ENCODE measurements at places on chromosomes 12 and 14.

DNA sequence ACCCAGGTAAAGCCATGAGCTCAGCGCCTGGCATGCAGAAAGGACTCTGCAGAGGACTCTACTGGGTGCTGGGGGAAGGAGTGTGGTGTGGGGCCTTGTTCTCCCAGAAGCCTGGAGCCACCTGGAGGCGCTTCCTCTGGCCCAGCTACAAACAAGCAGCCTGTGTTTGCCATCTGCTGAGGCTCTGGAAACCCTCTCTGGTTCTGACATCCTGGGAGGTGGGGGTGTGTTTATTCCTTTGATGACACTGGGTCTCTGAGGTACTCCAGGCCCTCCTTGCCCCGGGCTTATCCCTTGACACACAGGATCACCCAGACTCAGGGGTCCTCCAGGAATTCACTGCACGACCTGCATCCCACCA lies 44.9 kb downstream of the RNF34 start:
- no peak for DNase-seq

GRCh38 chr12:75909714-75910656 lies 121.6 kb downstream of the PHLDA1 start:
- no peak for DNase-seq

DNA sequence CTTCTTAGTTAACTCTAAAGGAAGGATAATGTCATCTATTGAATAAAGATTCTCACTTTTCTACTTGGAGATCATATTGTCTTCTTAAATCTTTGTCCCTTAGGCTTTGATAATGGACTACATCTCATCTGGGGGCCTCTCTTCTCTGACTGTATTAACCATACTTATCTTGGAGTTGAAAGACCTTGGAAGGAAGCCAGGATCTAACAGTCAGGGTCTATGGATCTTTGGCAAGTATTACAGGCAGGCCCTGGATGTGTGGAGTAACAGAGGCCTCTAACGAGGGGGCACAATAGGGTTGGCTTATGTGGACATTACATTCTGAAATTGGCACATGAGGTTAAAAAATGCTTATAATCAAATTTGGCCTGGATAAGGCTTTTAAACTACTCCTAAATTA lies 513.8 kb downstream of the NRXN3 start:
- no peak for DNase-seq

GRCh38 chr12:3332188-3332587 lies 158.8 kb upstream of the PRMT8 start:
- DNase-seq = no peak

- no peak for DNase-seq
Measured at GRCh38 chr14:95299271-95299670, 20.4 kb downstream of the CLMN start.

GRCh38 chr12:90514325-90514724 lies 440.7 kb downstream of the CCER1 start:
- no peak for DNase-seq
